ENCODE measurements at places on chromosomes 12 and 14.

DNA sequence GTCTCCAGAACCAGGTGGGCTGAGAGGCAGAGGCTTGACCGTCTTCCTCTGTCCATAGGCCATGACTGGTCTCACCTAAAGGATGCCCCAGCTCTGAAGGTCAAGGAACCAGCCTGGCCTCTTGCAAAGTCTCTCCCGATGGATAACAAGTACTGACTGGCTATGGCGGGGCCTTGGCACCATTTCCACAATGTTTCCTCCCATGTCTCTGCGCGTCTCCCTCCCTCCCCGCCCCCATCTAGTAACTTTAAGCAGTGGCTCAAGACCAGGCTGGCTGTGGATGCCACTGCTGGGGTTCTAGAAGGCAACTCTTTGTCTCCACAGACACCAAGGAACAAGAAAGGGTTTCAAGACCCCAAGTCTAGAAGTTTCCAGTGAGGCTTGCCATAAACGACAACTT, 275.5 kb downstream of the DPF3 start:
- DNase-seq: no peak

GRCh38 chr14:97299661-97300060, 502.5 kb downstream of the VRK1 start:
- no peak for DNase-seq

DNA sequence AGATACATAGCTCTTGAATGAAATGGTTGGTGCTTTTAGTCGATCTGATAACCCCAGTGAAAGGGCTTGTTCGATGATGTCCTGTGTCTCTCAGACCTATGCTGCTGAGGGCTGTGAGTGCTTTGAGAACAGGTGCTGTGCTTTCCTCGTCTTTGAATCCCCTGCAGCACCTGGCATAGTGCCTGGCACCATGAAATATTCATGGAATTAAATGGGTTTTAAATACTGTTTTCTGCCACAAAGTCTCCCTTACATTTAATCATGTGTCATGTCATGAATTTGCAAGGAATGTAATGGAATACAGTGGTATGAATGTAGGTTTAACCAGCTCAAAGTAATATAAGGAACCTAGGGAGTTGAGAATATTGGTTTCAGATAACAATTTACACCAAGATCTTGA, 220.5 kb upstream of the PRICKLE1 start:
- DNase-seq: peak; percentile 85

DNA sequence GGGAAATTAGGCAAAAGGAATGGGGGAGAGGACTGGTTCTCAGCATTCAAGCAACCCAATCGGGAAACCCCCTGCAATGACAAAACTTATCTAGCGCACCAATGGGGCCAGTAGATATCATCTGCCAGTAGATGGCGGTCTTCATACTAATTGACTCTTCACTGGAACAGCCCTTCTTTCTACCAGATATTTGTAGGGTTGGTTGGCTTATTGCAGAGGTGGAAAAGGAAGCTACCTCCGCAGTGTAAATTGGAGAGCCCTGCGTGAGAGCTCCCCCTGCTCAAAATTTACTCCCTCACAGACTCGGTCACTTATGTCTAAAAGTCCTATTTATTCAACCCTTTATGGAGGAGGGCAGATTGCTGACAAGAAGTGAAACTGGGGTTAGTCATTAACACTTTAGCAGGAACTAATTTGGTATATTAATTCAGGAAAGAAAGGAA, 166.1 kb upstream of the CCND2 start:
- DNase-seq: no peak

DNA sequence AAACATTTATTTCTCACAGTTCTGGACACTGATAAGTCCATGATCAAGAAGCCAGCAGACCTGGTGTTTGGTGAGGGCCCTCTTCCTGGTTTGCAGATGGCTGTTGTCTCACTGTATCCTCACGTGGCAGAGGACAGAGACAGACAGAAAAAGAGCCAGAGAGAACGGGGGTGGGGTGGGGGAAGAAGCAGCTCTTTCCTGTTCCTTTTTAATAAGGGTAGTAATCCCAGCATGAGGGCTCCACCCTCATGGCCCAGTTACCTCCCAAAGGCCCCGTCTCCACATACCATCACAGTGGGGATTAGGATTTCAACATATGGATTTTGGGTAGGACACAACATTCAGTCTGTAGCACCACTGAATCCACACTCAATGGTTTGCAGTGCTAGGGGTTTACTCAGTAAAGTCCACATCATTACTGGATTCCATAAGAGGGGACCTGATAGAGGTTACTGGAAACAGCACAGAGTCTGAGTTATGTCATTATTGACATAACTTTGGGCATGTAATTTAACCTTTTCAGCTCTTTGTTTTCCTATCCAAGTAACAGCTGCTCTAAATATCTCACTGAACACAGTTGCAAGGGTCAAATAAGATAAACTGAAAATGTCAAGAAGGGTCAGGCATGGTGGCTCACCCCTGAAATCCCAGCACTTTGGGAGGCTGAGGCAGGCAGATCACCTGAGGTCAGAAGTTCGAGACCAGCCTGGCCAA, 53.2 kb downstream of the RPAP3 start:
- DNase-seq: no peak

GRCh38 chr14:93430315-93431035, at the start of gene UNC79:
TSS of gene UNC79 (plus strand) at chr14:93430939. CDS start at chr14:93431030, 91 bp downstream.
- DNase-seq: no peak

DNA sequence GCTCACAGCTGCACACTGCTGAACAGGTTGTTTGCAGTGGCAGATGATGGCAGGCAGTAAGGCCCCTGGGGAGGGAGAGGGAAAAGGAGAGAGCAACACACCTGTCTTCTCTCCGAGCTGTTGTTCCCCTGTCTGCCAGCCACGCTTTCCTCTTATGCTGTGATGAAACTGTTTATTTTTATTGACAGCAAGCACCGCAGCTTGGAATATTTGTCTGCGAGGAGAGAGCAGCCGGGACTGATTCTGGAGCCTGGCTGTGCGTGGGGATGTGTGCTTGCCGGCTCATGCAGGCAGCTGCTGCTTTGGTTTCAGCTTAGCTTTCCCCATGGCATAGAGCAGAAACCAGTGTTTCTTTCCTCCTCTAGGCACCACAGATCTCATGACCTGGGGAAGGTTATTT, 58.7 kb upstream of the KCNA5 start:
- no peak for DNase-seq

DNA sequence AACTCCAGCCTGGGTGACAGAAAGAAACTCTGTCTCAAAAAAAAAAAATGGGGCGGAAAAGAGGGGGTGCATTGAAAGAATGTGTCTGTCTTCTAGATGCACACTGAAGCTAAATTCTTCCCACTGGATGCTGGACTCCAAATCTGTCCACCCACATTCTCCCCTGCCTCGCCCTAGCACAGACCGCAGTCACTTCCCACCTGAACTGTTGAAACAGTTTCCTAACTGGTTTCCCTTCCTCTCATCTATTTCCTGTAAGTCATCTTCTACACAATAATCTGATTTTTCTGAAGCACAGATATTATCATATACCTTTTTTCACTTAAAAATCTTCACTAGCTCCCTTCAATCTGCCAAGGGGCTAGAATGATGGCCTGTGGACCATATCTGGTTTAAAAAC, 1.5 kb upstream of the HCAR1 start:
- DNase-seq: no peak

- no peak for DNase-seq
Measured at GRCh38 chr12:104742551-104743201, 215.4 kb downstream of the SLC41A2 start.

DNA sequence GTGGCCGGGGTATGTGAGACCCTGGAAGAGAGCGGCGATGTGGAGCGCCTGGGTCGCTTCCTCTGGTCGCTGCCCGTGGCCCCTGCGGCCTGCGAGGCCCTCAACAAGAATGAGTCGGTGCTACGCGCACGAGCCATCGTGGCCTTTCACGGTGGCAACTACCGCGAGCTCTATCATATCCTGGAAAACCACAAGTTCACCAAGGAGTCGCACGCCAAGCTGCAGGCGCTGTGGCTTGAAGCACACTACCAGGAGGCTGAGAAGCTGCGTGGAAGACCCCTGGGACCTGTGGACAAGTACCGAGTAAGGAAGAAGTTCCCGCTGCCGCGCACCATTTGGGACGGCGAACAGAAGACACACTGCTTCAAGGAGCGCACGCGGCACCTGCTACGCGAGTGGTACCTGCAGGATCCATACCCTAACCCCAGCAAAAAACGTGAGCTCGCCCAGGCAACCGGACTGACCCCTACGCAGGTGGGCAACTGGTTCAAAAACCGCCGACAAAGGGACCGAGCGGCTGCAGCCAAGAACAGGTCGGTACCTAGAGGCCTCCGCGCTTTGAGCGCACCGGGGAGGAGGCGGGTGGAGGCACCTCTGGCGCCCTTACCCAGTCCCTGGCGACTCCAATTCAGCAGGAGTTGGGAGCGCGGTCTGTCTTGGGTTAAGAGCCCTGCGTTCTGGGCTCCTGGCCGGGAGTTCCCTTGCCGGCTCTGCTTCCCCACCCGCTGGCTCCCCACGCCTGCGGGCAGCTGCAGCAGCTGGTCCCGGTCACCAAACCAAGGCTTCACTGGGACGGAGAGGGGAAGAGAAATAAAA, 700 bp downstream of the SIX6 start:
- DNase-seq: no peak

DNA sequence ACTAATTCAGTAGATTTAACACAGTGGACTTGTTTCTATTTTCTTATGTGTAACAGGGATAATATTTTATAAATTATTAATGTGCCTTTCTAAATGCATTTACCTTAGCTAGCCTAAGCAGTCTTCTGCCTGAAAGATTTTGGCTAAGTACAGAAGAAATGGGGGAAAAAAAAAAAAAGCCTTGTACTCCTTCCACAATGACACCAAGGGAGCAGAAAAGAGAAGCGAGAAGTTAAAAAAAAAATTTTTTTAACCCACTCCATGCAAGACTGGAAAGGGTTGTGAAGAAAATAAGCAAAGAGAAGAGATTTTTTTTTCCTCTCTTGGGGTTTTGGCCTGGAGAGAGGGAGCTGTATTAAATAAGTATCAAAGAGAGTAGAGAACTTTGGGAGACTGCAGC, 28.7 kb downstream of the NELL2 start:
- no peak for DNase-seq

GRCh38 chr12:51391283-51392123, at the start of gene GALNT6:
TSS of gene GALNT6 (minus strand) at chr12:51391406. CDS start at chr12:51379781, 11,625 bp downstream.
- no peak for DNase-seq

GRCh38 chr12:84913129-84913515, 523 bp upstream of the SLC6A15 start:
- no peak for DNase-seq

DNA sequence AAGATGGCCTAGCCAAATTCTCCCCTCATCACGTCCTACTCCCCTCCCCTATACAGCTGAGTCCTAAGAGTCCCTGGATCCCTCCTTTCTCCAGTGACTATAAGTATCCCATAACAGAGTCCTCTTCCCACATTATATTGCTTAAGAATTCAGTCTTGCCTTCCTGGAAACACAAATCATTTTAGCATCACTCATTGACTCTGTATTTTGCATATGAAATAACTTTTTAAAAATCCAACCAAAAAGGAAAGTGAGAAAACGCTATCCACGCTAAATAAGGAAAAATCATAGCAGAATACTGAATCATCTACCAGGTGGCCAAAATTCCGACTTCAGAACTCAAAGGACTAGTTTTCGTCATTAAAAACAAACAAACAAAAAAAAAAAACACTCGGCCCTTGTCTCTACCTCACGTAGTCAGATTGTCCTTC, 130.2 kb downstream of the GCH1 start:
- peak; percentile 30 for DNase-seq

GRCh38 chr12:58395056-58395455, 453.7 kb downstream of the ATP23 start:
- DNase-seq: no peak

DNA sequence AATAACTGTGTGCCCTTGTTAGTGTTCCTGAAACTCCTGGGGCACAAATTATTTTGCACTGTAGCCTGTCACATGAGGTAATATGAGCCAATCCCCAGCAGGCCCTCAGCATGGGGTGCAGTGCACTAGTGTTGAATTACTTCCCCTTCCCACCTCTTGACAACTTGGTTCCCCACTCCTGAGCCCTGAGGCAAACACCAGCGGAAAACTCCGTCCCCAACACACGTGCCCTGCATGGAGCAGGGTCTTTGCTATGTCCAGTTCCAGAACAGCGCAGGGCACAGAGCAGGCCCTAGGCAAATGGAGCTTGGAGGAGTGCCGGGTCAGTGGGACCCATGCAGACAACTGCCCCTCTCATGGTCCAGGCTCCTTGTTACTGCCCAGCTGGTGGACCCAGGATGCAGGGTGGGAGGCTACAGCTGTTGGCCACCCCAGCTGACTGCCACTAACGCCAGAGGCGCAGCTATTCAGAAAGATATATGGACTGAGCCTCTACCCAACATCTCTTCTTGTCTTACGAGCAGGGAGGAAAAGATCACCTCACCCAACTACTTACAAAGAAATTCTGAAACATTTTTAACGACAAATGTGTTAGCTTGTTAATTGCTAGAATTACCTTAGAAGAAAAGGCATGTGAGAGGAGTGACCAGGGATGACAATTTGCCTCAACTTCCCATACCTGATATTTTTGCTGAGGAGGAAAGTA, 71.6 kb downstream of the NT5DC3 start:
- DNase-seq: no peak

- no peak for DNase-seq
Measured at GRCh38 chr14:73369428-73369827, 88.9 kb downstream of the NUMB start.

DNA sequence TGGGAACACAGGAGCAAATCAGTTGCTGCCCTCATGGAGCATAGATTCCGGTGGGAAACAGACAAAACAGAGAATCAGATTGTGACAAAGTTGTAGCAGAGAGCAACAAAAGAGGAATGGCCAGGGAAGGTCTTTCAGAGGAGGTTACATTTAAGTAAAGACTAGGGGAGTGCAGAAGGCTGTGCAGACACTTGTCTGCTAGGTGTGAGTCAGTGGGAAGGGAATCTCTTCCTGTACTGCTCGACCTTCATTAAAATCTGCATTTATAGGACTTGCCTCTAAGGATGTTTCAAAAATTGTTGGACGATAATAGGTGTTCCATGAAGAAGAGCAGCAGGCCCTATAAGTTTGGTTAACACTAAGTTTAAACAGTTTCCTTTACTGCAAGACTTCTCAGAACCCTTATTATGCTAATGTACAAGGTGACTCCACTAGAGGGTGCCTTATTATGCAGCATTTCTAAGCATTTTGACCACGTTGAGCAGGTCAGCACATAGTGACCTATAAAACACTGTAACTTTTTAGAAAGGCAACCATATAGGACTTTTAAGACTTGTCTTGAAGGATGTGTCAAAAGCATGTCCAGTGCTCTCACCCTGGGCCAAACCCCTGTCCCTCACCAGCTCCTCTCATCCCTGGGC, 91.8 kb upstream of the RIC8B start:
- no peak for DNase-seq

DNA sequence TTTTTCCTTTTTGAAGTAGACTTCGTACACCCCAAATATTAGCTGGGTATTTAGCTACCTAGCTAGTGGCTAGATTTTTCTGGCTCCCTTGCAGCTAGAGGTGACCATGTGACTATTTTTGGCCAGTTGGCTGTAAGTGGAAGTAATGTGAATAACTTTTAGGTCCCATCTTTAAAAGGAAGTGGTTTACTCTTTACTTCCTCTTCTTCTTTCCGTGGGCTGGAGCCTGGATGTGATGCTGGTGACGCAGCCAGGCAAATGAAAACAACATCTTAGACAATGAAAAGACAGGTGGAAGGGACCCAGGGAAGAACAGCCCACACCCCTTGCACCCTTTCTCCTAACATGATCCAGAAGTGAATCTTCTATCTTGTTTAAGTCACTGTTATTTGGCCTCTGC, 245.5 kb downstream of the ATP23 start:
- no peak for DNase-seq

GRCh38 chr14:79334272-79334671, 877.0 kb downstream of the DIO2 start:
- no peak for DNase-seq

- DNase-seq: no peak
Measured at GRCh38 chr12:104951759-104952509, 6.2 kb downstream of the SLC41A2 start.
